ENCODE measurements at places on chromosomes 13 and 19.

DNA sequence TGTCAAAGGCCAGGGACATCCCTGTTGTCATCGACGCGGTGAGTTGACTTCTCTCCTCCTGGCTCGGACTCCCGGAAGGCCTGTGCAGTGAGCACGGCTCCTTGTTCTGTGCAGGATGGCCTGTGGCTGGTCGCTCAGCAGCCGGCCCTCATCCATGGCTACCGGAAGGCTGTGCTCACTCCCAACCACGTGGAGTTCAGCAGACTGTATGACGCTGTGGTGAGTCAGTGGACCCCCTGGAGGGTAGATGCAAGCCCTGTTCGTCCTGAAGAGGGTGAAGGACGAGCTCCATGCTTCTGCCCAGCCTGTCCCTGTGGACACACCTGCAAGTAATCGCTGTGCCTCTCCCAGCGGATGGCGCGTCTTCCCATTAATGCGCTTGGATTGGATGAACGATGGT is 19.2 kb downstream of the NAXD start:
- DNase-seq: no peak

DNA sequence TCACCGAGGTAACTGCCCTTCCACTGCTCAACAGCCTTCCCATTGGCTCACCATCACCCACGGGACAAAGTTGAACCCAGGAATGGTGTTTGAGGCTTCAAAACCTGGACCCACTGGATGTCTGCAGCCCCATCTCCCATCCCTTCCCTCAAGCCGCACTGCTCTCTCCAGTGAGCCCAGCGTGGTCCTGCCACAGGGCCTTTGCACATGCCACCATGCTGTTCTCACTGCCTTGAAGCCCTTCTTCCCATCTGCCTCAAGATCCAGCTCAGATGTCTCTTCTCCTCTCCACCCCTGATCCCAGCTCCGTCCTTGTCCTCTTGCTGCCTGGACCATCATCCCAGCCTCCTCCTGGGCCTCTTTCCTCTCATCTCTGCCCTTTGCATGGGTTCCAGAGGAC is 4.0 kb downstream of the SHISA7 start:
- no peak for DNase-seq

DNA sequence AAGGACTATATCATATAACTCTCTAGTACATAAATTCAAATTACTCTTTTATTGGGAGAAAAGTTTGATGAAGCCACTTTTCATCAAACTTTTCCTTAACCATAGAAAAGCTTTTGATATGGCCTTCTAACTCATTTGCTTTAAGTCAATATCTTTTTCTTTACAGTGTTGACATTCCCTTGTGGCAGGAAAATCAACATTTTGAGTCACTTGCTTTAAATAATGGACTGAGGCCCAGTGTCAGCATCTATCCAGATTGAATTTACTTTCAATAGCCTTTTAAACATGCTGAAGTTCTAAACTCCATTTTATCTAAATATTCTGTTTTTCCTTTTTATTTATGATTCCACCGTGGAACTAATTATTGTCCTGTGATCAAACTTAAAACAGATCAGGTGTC is 62.7 kb downstream of the PCDH9 start:
- DNase-seq: no peak

GRCh38 chr13:31980830-31981229 is 50.7 kb upstream of the FRY start:
- DNase-seq: no peak

- no peak for DNase-seq
These were observed 5.9 kb upstream of the HOMER3 start for GRCh38 chr19:18946918-18947317.

GRCh38 chr19:29483944-29484581 is 41.7 kb upstream of the VSTM2B start:
- no peak for DNase-seq

DNA sequence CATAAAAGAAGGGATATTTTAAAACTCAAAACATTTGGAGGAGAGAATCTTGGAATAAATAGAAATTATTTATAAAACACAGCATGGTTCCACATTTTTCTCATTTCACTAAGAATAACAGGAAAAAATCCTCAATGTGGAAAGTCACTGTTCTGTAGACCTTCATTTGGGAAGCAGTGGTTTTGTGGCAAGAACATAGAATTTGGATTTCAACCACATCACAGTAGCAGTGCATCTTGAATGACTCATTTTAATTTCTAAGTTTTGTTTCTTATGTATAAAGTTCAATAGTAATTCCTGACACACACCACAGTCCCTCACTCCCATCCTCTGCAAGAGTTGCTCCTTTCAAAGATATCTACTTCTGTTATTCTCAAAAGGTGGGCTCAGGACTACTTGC is 264.0 kb downstream of the ENOX1 start:
- DNase-seq: no peak

DNA sequence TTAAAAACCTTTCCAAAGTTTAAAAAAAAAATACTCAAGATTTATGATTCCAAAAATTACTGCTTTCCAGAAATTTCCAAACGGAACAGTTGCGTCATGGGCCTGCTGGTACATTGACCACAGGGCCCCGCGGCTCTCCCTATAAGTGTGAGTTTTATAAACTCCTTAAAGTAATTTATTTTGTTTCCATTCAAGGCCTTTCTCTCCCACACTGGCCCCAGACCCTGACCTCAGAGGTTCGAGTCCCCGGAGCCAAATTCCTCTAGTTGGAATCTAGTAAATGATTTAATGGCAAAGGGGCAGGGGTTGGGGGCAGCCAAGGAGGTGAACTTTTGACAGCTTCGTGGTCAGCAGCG is 97.5 kb downstream of the INSR start:
- no peak for DNase-seq

DNA sequence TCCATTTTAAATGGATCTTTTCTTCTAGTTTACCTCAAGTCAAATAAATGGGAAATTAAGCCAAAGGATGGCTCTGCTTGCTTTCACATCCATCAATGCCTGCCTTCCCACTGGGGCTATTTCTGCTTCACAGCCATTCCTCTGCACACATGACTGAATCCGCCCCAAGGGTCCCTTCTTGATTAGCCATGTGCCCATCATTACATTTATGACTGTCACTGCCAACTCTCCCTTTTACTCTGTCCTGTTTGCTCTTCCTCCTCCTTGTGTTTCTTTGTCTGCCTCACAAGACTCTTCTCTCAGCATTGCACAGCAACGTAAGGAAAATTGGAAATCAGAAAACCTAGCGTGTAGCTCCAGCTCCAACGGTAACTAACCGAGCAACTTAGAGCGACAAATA is 410.2 kb downstream of the TBC1D4 start:
- DNase-seq: no peak

DNA sequence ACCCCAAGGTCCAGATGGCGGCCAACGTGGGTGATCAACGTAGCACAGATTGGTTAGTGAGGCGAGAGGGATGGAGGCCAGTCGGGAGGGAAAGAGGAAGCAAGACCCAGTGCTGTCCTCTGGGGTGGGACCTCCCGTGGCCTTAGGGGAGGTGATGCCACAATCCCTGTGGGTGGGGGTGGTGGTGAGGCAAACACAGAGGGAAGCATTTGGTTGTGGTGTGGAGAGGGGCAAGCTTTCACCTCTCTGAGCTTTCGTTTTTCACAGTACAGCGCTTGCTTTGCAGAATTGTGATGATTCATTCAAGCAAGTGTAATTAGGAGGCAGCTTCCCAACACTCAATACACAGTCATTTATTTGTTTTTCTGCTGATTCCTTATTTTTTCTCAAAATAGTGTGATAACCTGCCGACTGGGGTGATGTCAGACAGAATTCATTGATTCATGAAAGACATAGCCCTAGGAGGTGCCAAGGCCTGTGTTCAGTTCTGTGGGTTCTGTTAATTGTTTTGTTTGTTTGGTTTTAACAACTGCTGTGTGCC is 2.4 kb downstream of the LENG8 start:
- no peak for DNase-seq

DNA sequence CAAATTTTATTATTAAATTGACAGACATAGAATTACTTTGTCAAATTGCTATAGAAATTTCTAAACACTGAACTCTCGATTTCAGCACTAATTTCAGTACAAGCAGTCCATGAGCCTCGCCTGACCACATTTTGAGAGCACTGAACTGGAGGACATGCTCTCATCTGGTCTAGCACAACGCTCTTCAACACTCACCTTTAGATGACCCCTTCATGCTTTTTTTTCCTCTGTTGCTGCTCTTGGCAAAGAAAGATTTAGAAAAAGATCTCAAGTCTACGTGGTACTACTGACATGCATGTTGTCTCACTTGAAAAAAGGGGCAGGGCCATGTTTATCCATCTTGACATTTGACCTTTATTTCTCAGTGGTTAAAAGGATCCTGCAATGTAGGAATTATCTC is 981.5 kb downstream of the DIAPH3 start:
- no peak for DNase-seq

- DNase-seq: no peak
These were observed 1315.8 kb downstream of the EFNB2 start for GRCh38 chr13:105219651-105220050.

DNA sequence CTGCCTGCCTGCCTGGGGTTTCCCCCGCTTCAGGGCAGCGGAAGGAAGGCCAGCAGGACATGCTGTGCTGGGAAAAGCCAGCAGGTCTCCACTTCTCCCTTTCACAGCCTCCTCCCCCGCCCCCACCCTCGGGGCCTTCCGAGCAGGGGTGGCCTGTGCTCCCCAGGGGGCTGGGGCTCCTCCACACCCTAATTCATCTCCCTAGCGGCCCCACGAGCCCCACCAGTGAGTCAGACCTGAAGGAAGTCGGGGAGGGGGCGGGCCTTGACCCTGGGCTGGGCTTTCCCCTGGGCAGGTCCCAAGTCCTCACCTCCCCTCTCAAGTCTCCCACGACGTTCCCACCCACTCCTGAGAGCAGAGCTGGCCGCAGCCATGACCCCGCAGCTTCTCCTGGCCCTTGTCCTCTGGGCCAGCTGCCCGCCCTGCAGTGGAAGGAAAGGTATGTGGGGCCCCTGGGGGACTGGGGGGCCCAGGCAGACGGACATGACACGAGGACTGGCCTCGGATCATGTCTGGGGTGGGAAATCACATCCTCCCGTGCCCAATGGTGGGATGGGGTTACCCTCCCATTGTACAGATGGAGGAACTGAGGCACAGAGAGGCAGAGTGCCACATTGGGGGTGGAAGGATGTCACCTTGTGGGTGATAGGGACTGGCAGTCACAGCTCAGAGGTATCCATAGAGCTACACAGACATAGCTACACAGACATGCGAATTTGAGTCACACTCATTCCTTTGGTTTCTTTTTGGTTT is at the start of gene EBI3:
EBI3 (plus strand) TSS at position 345 of the 753 bp plus-strand sequence; CDS start at position 373, 28 bp downstream.
- DNase-seq: no peak

DNA sequence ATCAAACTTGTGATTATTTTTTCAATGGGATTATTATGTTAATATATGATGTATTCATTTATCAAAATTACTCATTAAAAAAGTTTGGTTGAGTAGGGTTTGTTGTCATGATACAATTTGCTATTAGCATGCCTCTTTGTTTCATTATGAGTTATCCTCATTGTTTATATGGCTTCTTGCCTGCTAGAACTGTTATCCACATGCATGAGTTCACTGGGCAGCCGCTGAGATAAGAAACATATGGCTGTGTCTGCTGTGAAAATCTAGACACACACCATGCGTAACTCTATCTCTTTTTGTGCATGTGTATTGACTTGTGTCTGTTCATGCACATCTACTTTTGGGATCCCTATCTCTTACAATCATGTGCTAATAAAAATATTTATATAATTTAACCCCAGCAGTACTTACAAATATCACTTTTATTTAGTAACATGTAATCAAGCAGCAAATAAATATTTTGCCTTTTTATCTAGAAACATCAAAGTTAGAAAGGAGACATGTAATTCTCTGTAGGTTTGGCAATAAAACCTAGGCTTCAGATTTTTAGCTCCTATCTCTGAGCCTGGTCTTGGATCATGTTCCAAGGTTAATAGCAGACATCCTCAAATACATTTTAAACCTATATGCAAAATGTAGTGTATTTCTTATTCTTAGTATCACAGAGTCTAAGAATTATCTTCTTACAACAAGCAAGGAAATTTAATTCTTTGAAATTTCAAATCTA is 11.2 kb upstream of the KLF12 start:
- DNase-seq: no peak

- DNase-seq: no peak
These were observed 34.6 kb downstream of the COL4A2 start for GRCh38 chr13:110341445-110342244.

DNA sequence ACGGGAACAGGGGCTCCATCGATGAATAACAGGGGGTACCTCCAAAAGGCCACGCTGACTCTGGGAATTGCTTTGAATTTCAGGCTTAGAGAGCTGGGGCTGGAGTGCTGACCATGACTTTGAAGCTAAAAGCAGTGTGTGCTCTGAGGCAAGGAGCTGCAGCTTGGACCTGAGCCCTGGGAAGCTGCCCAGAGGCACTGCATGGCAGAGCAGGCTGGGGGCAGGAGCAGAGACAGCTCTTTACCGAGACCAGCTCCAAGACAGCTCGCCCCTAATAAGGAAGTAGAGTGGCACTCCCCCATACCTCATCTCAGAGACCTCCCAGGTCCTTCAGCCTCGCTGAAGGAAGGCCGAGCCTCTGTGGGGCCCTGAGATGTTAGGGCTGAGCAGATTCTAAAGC is 200.2 kb downstream of the COL4A1 start:
- peak; percentile 44 for DNase-seq

DNA sequence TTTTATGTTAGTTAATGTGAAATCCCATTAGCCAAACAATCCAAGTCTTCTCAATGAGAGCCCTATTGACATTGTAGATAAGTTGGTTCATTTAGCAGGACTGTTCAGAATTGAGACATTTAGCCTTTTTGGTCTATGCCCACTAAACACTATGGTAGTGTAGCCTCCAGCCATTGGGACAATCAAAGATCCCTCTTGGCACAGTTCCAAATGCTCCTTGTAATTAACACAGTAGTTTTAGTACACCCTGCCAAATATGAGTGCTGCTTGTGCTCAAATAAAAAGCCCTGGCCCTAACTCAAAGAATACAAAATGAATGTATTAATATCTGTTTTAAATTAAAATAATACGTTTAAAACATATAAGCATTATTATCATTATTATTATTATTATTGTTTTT is 15.4 kb upstream of the FAM216B start:
- no peak for DNase-seq

GRCh38 chr19:48975947-48976847 is 11.1 kb downstream of the FTL start:
- no peak for DNase-seq

DNA sequence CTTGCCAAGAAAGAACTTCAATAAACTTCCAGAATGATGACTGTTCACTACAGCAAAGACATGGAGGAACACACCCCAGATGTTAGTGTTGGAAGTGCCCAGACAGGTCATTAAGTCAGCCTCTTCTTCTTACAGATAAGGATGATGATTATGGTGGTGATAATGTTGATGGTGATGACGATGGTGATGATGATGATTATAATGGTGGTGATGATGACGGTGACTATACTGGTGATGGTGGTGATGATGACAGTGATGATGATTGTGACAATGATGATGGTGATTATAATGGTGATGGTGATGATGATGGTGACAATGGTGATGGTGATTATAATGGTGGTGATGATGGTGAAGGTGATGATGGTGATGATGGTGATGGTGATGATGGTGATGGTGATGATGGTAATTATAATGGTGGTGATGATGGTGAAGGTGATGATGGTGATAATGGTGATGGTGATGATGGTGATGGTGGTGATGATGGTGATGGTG is 8.4 kb downstream of the C13orf46 start:
- DNase-seq: no peak

- no peak for DNase-seq
These were observed 21.4 kb upstream of the TCF3 start for GRCh38 chr19:1673645-1674292.

GRCh38 chr19:38319421-38320258 is at the start of gene KCNK6:
TSS of gene KCNK6 (plus strand) at chr19:38319845. CDS start at chr19:38319951, 106 bp downstream.
- no peak for DNase-seq
